ENCODE measurements at places on chromosomes 3 and 15. TPM values are rescaled to one million over a fixed set of nuclear protein-coding genes. Genes with fewer than 3 reads are reported as not detected.

CFAP92 gene
- 0.24 TPM for total RNA-seq

ATP11B gene
- total RNA-seq: 93.9 TPM

PLAAT1 gene
- not detected for total RNA-seq

MRAS gene
- total RNA-seq: 0.10 TPM

PP2D1 gene
- not detected for total RNA-seq

PSTPIP1 gene
- total RNA-seq: 155 TPM

SV2B gene
- total RNA-seq: 0.05 TPM

LRRC31 gene
- total RNA-seq: not detected

Measured in activated CD4-positive, alpha-beta memory T cell treated with anti-CD3 and anti-CD28 coated beads for 36 hours (primary cell).